ENCODE measurements at places on chromosomes 5 and 9.
A peak's percentile ranks its signal among the peaks of the same experiment; 100 is the strongest.

DNA sequence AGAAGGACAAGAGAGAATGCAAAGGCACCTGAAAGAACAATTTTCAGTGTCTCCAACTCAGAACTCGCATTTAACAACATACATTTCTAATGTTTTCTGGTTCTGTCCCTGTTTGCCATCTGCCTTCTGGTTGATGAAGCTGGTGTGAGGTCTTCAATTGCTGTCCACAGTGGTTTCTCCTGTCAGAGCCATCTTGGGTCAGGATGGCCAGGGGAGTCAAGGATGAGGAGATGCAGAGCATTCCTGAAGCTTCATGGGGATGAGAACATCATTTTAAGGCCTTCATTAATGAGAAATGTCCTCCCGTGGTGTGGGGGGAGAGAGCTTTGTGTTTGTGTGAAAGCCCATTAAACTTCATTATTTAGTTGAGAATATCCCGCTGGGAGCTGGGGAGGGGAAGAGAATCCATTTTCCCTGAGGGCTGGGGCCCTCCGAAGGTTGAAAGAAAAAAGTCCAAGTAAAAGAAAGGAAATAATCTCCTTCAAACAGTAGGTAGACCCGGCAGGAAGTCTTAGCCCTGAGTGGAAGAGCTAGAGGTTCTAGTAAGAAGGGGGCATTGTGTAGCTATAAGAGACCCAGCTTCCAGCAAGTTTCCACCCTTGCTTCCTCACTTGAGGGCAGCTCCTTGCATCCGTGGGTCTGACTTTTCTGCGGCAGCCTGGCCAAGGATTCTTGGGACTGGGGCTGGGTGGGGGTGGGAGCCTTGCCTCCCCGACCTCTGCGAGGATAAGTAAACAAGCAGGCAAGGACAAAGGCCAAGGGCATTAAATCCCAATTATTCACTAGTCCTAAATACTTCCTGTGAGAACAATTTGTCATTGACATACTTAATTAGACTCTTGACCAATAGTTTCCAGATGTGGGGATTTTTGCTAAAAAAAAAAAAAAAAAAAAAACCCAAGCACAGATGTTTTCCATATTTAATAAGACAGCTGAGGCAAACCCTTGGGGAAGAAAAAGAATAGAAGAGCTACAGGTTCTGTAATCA lies 119.2 kb downstream of the MSX2 start:
- no peak for DNase-seq

DNA sequence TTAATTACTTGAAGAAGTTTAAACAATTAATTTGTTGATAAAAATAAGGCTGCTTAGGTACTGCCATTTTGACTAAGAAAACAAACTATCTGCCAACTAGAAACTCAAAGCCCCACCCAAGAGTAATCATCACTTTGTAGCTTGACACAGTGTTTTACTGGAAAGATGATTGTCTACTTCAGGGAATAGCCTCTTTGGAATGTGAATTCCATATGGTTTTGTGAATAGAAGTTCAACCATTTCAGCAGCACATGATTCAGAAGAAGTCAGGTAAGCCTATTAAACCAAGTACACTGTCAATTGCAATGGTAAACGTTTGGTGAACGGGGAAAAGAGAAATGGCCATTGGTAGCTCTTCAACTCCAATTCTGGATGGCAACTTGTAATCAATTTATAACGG lies 55.2 kb downstream of the PLK2 start:
- DNase-seq: no peak

- DNase-seq: no peak
Measured at GRCh38 chr9:122318284-122318683, 52.5 kb upstream of the PTGS1 start.

- no peak for DNase-seq
Measured at GRCh38 chr5:91443023-91443422, 59.9 kb upstream of the ARRDC3 start.

DNA sequence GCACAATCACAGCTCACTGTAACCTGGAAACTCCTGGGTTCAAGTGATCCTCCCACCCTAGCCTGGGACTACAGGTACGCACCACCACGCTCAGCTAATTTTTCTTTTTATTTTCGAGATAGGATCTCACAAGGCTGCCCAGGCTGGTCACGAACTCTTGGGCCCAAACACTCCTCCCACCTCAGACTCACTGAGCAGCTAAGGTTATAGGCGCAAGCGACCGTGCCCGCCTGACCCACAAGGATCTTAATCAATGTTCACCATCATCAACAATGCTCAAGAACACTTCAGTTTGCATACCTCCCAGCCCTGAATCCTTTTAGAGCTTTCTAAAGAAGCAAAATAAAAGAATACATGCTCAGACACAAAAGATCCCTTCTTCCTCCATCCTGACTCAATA lies 13.2 kb downstream of the ETF1 start:
- no peak for DNase-seq

DNA sequence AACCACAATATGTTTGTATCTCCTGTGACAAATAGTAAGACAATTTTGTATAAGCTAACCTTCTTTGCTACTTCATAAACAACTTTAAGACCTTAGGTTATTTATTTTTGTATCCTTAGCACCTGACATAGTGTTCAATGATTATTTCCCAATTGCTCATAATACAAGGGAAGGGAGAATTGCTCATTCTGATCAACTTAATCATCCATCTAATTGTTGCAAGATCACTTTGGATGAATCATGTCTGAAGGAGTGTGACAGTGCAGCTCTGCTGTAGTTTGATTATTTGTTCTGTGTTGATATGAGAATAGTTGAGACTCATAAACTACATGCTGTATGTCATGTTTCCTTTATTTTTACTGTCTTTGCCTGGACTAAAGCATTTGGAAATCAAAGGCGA lies 721.3 kb upstream of the SEMA6A start:
- no peak for DNase-seq

DNA sequence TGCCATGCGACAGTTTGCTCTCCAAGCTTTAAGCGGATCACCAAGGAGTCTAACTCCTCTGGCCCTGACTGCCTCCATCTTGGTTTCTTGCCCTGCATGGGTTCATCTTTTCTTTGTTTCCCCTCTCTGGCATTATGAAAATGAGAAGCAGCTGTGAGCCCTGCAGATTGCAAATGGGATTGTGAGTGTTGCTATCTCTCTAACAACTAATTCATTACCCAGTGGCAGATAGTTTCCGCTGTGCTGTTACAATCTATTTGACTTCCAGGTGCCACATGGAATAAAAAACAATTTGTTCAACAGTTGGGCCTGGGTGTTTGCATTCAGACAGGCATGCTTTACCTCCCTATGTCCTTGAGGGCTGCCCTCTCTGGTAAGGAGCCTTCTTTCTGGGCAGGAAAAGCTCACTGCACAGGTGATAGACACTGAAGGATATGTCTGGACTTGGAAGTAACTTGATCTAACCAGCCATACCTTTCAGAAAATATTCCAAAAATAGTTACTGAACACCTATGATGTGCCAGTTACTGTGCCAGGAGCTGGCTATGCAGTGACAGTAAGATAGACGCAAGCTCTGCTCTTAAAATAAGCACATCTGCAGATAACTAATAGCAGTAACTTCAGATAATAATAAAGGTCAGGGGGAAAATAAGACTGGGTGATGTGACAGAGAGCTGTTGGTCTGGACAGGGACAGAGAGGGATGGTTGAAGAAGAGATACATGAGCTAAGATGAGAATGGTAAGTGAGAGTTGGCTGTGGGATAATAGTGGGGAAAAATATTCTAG lies 40.1 kb downstream of the GRIA1 start:
- no peak for DNase-seq

GRCh38 chr5:55172051-55172899 lies 702 bp downstream of the CDC20B start:
- DNase-seq: peak; percentile 82

- DNase-seq: peak; percentile 75
Measured at GRCh38 chr9:87479801-87480201, 17.9 kb upstream of the DAPK1 start.

DNA sequence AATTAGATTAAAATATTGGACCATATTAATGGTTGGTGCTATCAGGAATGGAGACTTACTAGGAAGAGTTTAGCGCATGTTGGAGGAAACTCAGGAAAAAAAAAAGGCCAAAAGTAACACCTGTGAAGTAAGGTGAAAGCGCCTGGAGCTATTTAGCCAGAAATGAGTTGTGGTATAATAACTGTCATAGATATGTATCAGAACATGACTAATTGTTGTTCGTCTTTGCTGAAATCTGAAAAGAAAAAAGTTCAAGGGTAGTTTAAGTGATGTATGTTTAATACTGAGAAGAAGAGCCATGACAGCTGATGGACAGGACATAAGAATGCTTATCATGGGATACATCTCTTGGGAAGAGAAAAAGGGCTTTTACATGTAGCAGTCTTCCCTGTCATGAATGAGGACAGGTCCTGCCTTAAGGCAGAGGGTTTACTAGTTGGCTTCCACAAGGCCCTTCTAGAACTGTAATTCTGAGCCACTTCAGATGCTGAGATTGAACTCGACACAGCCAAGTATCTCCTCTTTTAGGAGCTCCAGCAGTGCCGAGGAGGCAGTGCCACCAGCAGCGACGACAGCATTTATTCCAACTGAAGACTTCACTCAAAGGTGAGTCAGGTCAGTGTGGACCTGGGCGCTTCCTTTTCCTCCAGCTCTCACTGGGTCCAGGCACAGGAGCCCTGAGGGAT lies 940 bp upstream of the CAMK4 start:
- no peak for DNase-seq

DNA sequence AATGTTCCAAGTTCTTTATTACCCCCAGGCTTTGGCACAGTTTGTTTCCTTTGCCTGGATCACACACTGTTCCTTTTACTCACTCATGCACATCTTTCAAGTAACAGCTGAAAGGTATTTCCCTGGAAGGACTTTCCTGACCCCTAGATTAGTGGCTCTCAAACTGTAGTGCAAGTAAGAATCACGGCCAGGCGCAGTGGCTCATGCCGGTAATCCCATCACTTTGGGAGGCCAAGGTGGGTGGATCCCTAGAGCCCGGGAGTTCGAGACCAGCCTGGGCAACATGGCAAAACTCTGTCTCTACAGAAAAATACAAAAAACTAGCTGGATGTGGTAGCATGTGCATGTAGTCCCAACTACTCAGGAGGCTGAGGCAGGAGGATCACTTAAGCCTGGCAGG lies 19.1 kb upstream of the DELE1 start:
- DNase-seq: no peak

- DNase-seq: no peak
Measured at GRCh38 chr5:96433066-96433447, at the start of gene PCSK1. Gene PCSK1, minus strand, starts transcription at chr5:96433248. Its CDS starts 206 bp downstream, at chr5:96433042.

- DNase-seq: no peak
Measured at GRCh38 chr9:117526674-117527073, 111.8 kb upstream of the ASTN2 start.

DNA sequence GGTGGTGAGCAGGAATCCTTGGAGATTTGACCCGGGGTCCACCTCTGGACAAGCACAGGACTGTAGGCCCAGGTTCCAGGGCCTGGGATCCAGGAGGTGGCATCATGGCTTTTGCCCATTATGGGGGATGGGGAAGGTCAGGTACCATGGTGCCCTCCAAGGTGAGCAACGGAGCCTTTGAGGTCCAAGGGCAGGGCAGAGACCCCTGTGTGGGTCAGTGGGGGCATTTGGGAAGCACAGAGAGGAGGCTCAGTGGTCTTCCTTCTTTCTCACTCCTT lies 117.7 kb downstream of the RXRA start:
- no peak for DNase-seq

- no peak for DNase-seq
Measured at GRCh38 chr9:128635266-128636023, 21.2 kb downstream of the DYNC2I2 start.

DNA sequence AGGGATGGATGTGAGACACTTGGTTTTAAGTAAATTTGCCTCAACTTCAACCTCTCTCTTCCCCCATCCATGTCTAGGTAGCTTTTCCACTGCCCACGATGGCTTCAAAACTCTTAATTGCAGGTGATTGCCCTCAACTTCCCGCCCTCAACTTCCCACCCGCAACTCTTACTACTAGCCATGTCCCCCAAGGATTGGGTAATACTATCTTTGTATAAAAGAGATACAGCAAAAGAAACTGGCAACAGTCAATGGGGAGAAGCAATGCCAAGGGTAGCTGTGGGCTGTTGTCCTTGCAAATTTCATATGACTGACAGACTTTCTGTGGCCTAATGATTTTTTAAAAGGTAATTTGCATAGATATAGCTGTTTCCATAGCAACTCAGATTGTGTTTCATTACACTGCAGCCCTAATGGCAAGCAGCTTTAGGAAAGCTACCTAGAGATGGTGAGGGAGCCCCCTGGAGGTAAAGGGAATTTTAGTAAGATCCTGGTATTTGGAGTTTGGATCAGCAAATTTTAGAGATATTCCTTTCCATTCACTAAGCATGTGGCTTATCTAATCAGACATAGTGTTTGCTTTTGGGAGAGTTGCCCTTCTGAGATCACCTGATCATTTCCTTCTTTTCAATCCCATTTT lies 421.5 kb upstream of the DAP start:
- DNase-seq: peak; percentile 31

- DNase-seq: no peak
Measured at GRCh38 chr5:172540099-172540870, 86.0 kb upstream of the SH3PXD2B start.

GRCh38 chr5:1779782-1780613 lies 19.6 kb downstream of the MRPL36 start:
- DNase-seq: no peak

GRCh38 chr9:78938821-78939220 lies 632.9 kb upstream of the TLE4 start:
- no peak for DNase-seq

- DNase-seq: no peak
Measured at GRCh38 chr9:127049581-127049980, 72.9 kb downstream of the ANGPTL2 start.

DNA sequence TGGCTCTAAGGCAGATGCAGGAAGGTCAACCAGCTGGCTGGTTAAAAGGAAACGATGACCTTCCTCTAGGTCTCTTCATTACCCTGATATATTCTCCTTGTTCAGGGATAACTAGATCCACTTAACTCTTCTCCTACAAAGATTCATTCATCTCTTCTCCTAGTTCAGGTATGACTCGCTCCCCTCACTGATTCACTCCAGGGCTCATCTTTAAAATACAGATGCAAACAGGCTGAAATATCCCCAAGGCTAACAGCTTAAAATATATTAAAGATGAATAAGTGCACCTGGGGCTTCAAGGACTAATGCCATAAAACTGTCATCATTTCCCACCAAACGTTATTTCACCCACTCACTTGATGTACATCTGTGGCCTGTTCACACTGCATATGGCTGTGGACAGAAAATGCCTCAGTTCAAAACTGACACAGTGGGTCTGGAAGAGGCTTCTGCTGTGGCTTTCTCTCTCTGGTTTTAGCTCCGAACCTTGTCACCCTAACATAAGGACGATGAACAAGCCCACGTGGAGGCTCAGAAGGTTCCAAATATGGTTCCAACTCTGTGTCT lies 366.9 kb downstream of the DEPDC1B start:
- DNase-seq: no peak

GRCh38 chr9:124657516-124657915 lies 113.6 kb downstream of the NR6A1 start:
- DNase-seq: no peak

DNA sequence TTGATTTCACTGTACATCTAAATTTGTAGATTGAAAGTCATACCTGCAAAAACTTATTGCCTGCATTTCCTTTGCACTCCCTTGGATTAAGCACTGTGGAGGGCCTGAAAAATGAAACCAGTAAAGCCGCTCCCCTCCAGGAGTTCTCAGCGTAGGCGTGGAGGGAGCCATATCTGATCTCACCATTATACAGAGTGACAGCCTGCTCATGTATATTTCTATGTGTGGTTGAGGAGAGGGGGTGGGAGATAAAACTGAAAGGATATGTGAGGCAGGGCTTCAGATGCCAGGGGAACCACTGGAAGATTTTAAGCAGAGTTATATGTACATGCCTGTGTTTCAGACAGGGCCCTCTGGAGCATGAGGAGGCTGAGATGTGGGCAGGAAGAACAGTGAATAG lies 303.0 kb downstream of the MSX2 start:
- DNase-seq: no peak
